ENCODE measurements at places on chromosomes 6 and 20. TPM values are rescaled to one million over a fixed set of nuclear protein-coding genes. Genes with fewer than 3 reads are reported as not detected.

Gene SLC13A3
- not detected for total RNA-seq

Gene CLDN20
- not detected for total RNA-seq

Gene TRERF1
- total RNA-seq = 7.0 TPM

Gene MOG
- total RNA-seq = not detected

Gene TREM2
- total RNA-seq = not detected

Gene KCTD20
- total RNA-seq = 22.1 TPM

Gene NRSN1
- total RNA-seq = not detected

Gene ADGRF1
- 0.05 TPM for total RNA-seq

Gene ZC2HC1B
- total RNA-seq = not detected

Gene GTSF1L
- not detected for total RNA-seq

Gene CYP39A1
- 0.13 TPM for total RNA-seq

Gene COX4I2
- not detected for total RNA-seq

Gene METTL24
- not detected for total RNA-seq

Gene SAMD5
- total RNA-seq = 0.58 TPM

Gene VGLL2
- total RNA-seq = not detected

Gene HTR1B
- 0.18 TPM for total RNA-seq

Gene GRM4
- total RNA-seq = 0.17 TPM

Gene GNAS-AS1
- not detected for total RNA-seq

Gene NT5E
- 40.7 TPM for total RNA-seq

Gene MAS1
- total RNA-seq = not detected

Gene TGM3
- total RNA-seq = not detected

Gene SH3BGRL2
- total RNA-seq = 0.40 TPM

Gene ZNF165
- total RNA-seq = 1.4 TPM

Gene NKAPL
- total RNA-seq = not detected

Gene ABCC10
- 10.7 TPM for total RNA-seq

Data from A549 treated with ZK216348 at 1 μM for 4 hours (cell line).